NCI-H2107 (cell line): ENCODE measurements at places on chromosomes 7 and 10.
A peak's percentile ranks its signal among the peaks of the same experiment; 100 is the strongest.

DNA sequence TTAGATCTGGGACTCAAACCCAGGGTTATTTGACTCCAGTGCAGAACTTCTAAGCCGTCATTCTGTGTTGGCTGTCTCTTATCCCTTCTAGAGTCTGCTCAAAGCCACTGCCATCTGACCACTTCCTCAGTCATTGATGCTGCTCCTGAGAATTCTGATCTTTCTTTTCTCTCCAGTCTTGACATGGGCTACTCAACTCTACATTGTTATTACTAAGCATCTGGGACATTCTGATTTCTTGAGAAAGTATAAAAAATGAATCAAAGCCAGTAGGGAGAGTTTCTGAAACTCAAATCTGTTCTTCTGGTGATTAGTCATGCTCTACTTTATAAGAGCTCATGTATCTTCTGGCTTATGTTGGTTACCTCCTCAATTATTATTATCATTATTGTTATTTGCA is 48.7 kb downstream of the ANK3 start:
- no peak for DNase-seq

DNA sequence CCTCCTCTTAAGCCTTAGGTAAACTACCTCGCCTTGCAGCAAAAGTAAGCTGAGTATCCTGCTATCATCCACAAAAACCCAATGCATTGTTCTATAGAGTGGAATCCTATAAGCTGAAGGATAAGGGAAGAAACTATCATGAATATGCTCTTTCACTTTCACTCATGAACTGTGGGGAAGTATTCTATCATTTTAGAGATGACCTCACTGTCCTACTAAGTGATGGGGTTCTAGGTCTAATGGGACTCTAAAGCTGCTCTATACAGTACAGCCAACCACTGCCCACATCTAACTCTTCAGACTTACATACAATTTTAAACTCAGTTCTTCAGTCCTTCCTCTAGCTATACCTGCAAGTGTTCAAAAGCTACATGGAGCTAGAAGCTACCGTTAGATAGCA is 16.2 kb downstream of the MKRN1 start:
- no peak for DNase-seq

DNA sequence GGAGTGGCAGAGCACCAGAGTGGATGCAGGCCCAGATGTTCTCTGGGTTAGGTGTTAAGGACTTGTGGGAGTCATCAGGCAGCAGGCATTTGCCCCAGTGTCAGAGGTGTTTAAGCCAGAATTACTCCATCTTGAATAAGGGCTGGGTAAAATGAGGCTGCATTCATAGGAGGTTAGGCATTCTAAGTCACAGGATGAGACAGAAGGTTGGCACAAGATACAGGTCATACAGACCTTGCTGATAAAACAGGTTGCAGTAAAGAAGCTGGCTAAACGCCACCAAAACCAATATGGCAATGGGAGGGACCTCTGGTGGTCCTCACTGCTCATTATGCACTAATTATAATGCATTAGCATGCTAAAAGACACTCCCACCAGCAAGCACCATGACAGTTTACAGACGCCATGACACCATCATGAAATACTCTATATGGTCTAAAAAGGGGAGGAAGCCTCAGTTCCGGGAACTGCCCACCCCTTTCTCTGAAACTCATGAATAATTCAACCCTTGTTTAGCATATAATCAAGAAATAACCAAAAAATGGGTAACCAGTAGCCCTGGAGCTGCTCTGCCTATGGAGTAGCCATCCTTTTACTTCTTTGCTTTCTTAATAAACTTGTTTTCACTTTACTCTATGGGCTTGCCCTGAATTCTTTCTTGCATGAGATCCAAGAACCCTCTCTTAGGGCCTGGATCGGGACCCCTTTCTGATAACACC is 882 bp upstream of the LRRC61 start:
- no peak for DNase-seq

GRCh38 chr10:30228417-30229036 is 120.6 kb downstream of the MTPAP start:
- no peak for DNase-seq

GRCh38 chr10:75487087-75487754 is 55.8 kb downstream of the LRMDA start:
- no peak for DNase-seq

DNA sequence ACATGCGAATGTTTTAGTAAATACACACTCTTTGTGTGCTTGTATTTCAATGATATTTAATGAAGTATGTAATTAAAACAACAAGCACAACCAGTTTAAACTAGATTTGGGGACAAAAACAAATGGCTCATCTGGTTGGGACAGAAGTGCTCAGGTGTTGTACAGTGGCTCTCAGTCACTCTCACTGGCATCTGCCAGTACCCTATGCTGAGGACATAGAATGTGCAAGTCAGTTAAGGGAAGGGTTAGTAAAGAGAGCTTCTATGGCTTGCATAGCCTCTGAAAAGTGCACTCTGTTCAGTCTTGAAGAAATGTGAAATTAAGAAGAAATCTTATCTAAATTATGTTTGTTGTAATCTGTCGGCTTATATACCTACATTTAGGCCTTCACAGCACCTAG is 183.0 kb downstream of the LRRC4 start:
- no peak for DNase-seq

GRCh38 chr10:88810196-88810961 is 7.8 kb downstream of the LIPM start:
- no peak for DNase-seq

DNA sequence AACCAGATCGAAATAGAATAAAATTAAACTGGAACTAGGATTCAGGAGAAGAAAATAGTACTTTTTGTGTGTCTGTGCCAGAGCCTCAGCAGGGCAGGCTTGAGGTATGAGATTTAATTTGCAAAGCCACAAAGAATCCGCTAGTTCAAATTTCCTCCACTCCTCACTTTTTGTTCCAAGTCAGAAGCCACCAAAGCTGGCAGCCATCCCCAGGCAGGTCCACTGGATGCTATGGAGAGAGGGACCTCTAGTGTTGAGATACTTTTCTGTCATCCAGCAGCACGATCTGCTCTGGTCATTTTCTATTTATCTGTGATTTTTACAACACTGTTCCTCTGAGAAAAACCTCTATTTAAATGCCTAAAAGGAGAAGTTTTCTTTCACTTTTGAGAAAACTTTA is 147.9 kb upstream of the FRMD4A start:
- peak; percentile 30 for DNase-seq

DNA sequence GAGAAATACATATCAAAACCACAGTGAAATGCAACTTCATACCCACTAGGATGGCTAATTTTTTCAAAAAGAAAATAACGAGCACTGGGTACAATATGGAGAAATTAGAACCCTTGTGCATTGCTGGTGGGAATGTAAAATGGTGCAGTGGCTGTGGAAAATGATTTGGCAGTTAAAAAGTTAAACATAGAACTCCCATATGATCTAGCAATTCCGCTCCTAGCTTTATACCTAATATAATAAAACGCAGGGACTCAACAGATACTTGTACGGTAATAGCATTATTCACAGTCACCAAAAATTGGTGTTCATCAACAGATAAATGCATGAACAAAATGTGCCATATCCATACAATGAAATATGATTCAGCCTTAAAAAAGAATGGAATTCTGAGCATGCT is 58.8 kb upstream of the PLPP4 start:
- DNase-seq: no peak

- no peak for DNase-seq
Measured at GRCh38 chr10:36872702-36873393, 252.6 kb upstream of the ANKRD30A start.

GRCh38 chr10:78109210-78109609 is 75.5 kb downstream of the RPS24 start:
- no peak for DNase-seq
